Activated CD8-positive, alpha-beta memory T cell treated with anti-CD3 and anti-CD28 coated beads for 1 hour (primary cell): ENCODE measurements at places on chromosomes 5 and 9.

- DNase-seq = no peak
Observed at GRCh38 chr5:122264610-122265009, 47.4 kb upstream of the SNCAIP start.

GRCh38 chr9:22215521-22215920 lies 206.4 kb upstream of the CDKN2B start:
- no peak for DNase-seq

DNA sequence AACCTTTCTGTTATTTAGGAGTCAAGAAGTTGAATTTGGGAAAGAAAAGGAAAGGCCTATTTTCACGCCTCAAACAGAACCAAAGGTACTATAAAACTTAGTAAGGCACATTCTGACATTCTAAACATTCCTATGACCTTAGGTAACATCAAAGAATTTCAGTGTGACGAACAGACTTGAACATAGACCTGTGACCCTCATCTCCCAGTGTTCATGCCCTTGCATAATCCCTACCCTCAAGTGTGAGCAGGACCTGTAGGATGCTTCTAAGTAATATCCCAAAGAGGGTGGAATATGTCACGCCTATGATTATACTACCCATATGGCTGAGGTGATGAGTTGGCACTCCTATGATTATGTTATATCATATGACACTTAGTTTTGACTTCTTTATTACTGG lies 540.9 kb downstream of the KIF4B start:
- DNase-seq = no peak

- DNase-seq = no peak
Observed at GRCh38 chr5:1884678-1885403, 2.1 kb upstream of the IRX4 start.

DNA sequence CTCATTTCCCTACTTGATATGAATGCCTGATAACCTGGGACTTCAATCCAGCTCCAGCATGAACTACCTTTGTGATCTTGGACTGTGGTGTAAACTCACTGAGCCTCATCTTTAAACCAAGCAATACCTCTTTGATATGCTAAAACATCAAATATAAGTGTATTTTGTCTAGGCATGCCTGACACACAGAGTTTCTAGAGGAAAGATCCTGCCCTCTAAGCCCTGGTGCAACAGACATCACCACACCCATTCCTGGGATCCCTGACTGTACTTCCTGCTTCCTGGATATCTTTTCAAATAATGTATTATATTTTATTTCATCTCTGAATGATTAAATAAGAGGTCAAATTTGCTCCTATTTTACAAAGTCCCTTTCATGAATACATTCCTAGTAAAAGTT lies 55.8 kb downstream of the ANXA2R start:
- DNase-seq = no peak

DNA sequence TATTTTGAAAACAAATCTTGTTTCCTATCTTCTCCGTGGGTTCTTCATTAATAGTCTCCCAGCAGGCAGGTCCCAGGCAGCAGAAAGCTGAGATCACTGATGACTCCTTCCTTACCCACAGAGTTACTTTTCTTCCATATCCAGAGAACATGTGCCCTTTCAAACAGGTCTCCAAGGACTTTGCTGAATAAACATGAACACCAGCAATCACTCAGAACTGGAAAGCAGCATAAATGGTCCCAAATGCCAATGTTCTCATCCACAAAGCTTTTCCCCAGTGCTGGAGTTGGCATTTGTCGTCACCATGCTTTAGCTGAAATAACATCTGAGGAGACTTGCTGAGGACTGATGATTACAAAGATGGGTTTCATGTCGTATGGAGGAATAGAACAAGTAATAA lies 134.0 kb downstream of the YIPF5 start:
- DNase-seq = no peak

DNA sequence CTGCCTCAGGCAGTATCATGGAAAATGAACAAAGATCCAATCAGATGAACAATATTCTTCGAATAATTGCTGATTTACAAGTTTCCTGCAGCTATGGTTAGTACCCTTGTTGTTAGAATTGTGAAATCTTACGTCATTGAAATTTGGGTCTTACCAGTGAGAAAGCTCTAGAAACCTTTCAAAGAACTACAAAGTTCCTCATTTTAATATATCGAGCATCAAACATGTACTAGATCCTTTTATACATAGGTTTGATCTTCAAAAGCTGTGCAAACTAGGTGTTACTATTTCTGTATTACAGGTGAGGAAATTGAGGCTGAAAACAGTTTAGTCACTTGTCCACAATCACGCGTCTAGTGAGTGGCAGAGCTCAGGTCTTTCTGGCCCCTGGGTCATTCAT lies 43.7 kb upstream of the ANGPTL2 start:
- no peak for DNase-seq

GRCh38 chr9:76557674-76558225 lies 98.8 kb downstream of the GCNT1 start:
- DNase-seq = no peak

GRCh38 chr5:171283753-171284152 lies 25.3 kb upstream of the TLX3 start:
- no peak for DNase-seq

GRCh38 chr5:37248970-37249814 lies at the start of gene CPLANE1:
TSS of gene CPLANE1 (minus strand) at chr5:37249376. CDS start at chr5:37247698, 1,678 bp downstream.
- peak; percentile 8 for DNase-seq

DNA sequence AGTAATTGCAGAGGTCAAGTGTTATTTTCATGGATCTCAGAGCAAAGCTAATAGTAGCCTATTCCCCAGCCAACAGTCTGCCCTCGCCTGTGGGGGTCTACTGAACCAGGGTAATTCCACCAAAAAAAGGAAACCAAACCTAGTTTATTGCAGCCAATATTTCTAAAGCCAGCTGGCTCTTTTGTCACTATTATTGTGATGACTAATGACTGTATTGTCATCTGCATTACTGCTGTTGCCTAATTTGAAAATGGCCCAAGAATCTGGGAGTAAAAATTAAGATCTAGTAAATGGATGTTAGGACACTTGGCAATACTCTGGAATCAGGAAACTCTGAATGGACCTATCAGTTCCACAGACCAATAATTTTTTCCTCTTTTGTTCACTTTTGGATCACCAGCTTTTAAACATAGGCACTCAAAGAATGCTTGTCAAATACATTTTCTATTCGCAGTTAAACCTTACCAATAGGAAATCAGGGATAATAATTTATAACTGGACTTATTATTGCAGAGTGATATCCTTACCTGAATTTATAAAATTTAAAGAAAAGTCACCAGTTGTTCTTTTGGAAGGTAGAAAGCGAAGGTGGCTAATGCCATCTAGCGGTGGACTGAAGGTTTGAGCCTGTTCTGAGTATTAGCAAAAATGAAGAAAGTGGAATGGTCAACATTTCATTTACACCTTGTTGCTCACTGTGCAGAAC lies 69.2 kb downstream of the SYK start:
- no peak for DNase-seq

GRCh38 chr5:178257650-178258049 lies 25.0 kb upstream of the PHYKPL start:
- DNase-seq = no peak

DNA sequence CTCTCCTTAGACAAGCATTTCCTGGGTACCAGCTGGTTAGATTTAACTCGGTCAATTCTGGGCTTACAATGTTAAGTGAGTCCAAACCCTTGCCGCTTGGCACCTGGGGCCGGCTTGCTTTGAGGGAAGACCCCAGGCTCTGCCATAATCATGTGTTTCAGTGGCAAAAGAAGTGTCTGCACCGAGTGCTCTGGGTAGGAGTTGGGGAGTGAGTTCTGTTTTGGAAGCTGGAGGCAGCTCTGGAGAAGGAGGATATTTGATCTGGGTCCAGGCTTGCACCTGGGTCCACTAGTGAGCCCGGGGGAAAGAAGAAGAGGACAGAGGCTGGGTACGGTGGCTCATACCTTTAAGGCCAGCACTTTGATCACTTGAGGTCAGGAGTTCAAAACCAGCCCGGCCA lies 8.4 kb upstream of the OLFM1 start:
- DNase-seq = no peak

- DNase-seq = no peak
Observed at GRCh38 chr9:75186767-75187380, 98.6 kb downstream of the OSTF1 start.

DNA sequence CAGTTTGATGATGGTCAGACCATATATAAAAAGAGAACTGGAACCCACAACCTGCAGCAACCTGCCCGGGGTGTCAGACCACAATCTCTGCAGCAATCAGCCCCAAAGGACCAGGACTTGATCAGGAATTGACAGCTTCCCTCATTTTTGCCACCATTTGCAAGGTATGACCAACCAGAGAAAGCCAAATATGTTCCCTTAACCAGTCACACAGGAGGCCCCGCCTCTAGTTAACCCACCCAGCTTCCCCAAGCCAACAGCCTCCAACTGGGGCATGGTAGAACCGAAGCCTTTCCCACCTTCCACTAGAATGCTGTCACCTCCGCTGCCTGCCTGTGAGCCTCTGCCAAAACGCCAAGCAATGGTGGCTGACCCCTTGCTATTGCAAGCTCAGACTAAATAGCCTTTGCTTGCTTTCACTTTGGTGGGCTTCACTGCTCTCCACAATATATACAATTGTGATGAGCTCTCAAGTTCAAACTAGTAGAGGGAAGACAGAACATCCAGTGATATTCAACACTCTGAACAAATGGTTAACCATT lies 86.3 kb downstream of the AK8 start:
- no peak for DNase-seq

- no peak for DNase-seq
Observed at GRCh38 chr9:127153501-127153900, 31.1 kb upstream of the ANGPTL2 start.

DNA sequence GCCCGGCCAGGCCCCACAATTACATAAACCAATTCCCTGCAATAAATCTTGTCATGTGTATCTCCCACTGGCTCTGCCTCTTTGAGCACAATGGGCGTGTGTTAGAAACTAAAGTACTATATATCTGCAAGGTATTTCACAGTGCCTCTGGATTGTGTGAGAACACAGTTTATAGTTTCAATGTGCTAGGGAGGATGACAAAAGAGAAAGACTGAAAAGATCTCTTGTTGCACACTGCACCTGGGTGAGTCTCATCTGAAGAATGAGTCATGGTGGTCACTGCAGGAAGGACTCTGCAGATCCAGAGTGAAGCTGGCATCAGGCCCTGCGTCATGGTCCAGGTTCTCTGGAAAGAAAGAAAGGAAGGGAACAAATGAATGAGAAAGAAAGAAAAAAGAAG lies 20.7 kb upstream of the CTSV start:
- DNase-seq = no peak

DNA sequence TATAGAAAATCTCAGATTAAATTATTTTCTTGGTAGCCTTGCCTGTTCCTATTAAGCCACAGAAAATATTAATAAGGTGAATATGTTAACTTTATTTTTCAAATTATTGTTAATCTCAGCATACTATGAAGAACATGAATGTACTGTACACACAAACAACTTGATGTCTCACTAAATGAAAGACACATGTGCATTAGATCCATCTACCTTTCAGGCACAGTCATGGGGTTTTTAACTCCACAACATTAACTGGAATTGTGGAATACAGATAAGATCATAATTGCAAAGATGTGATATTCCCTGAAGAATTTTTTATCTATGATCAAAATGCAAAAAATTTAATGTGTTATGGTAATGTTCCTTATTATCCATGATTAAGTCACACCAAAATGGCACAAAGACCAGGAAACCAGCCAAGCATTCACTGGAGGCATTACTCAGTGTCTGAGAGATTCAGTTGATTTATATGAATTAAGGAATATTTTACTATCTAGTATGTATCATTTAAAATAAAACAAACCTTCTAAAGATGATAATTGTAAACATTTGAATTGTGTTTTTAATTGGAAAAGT lies 150.0 kb upstream of the VCAN start:
- no peak for DNase-seq

DNA sequence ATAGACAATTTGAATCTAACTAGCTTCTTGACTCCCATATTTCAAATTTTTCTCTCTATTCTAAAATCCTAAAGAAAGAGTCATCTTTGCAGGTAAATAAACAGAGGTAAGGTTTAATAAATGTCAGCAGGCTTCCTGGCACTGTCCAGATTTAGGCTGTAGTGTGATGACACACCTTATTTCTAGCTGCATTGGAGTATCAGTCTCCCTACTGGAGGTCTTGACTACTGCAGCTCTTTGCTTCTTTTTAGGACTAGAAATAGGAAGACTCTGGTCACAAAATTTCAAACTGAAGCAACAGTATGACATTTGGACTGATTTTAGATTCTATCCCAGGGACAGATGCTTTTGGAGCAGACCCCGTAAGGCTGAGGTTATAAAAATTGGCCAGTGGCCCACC lies 40.7 kb upstream of the PPP3R2 start:
- DNase-seq = no peak

DNA sequence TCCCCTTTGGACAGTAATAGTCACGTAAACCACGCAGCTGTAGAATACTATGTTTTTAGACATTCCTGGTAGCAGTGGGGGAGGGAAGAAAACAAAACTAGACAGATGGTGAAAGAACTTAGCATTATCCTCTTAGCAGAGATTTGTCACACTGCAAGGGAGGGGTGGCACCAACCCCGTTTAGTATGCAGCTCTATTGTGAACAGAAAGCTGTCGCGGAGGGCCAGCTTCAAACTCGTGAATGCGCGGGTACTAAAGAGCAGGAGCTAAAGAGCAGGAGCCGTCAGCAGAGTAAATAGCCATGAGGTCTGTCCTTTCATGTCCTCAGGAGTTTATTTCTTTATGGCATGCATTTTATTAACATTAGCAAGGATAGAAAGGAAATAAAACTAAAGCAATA lies 141.9 kb upstream of the SLC12A2 start:
- no peak for DNase-seq

DNA sequence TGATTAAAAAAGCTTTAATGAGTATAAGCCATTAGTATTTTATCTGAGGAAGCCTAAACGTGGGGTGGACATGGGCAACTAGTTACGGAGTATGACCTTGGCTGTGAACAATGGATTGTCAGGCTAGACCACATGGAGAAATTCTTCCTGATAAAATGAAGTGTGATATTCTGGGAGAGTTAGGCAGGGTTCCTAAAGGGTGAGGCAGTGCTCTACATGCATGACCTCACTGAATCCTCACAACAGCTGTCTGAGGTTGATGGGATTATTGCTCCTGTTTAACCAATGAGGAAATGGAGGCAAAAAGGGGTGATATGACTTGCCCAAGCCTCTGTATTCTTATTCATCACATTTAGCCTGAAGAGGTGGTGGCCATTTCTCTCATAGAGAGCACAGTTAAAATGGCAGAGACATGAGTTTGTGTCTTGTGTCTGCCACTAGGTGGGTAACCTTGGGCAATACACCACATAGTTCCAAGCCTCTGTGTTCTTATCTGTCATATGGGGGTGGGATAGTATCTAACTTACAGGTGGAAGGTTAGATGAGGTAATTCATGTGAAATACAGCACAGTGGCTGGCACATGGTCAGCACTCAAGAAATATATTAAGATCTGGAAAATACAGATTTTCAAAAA lies 96.1 kb upstream of the NR3C1 start:
- no peak for DNase-seq
